NCI-H1694 treated with DMSO at 0.1 percent for 48 hours (cell line): ENCODE measurements at places on chromosomes 12 and 14.

- no peak for DNase-seq
These were observed 75.4 kb downstream of the CCDC92 start for GRCh38 chr12:123897221-123897620.

DNA sequence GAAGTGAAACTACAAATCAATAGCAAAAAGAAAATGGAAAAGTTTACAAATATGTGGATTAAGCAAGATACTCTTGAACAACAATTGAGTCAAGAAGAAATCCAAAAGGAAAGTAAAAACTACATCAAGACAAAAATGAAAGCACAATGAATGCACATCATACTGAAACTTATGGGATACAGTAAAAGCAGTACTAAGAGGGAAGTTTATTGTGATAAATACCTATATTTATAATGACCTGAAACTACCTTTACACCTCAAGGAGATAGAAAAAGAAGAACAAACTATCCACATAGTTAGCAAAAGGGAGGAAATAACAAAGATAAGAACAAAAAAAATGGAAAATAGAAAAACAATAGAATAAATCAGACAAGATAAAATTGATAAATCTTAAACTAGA is 375.0 kb downstream of the TRHDE start:
- DNase-seq, result no peak

DNA sequence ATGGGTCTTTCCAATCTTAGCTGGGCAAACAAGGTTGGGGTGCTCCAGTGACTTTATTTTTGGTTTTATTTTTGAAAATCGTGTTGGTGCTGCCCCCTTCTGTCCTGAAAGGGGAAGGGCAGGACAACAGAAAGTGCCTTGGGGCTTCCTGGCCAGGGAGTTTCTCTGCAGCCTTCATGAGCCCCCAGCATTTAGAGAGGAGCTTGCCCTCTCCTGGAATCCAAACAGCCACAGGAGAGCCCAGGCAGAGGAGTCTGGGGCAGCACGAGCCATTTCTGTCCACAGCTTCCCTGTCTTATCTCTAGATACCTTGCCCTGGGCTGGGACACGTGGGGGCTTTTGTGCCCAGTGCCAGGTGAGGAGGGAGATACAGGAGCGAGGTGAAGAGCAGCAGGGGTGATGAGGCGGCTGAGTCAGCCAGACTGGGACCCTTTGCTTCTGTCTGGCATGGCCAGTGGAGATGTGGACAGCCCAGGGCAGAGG is 4.4 kb upstream of the C1RL start:
- peak; percentile 47 for DNase-seq

DNA sequence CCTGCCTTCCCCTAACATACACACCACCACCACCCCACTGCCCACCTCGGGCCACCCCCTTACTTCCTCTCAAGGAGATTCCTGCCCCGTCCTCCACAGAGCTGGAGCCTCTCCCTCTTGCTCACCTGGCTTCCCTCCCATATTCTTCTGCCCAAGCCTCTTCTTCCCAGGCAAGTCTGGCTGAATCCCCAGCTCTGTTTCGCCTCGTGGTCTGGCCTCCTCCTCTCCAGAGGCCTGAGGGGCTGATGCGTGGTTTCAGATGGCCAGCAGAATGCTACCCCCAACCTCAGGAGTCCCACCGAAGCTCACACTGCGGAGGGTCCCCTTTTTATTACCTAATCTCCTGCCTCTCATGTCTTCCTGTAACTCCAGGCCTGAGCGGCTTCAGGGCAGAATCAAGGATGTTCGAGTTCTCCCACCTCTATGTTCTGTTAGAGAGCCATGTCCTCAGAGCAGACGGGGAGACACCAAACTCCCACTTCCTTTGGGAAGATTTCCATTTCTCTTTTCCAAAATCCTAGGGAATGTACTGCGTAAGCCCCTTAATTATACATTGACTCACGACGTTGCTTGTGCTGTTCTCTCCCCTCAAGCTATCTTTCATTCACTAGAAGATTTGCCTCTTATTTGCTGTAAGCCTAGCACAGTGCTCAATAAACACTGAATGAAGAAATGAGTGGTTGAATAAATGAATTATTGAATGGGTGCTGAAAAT is 33.9 kb upstream of the LTBP2 start:
- DNase-seq, result no peak

DNA sequence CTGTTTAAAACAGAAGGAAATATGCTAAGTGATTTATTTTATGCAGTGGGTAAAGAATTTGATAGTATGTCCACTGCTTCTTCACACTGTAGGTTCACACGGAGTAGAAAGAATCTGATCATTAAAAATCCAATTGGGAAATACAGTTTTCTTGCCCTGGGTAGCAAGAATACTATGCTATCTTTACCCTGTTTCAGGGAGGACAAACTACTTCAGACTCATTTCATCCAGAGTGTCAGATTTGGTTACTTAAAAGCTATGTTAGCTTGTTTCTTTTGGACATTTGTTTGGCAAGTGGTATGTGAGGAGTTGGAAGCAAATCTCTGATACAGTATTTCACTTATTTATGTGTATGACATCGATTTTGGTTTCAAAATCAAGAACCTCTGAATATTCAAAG is 4.3 kb downstream of the FRS2 start:
- no peak for DNase-seq

DNA sequence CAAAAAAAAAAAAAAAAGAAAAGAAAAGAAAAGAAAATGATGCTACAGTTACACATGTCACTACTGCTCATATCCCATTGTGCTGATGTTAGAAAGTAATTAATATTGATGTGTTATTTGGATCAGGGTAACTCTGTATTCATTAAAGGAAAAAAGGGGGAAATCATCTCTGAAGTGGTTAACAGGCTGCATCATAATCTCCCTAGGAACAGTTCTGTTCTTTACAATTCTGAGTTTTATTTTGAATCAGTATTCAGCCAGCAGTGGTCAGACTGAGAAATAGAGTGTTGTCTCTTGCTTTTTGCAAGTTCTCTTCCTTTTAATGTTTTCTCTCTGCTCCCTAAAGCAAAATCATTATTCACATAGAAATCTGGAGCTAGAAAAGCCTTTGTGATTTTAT is 128.6 kb upstream of the CRY1 start:
- DNase-seq, result no peak

DNA sequence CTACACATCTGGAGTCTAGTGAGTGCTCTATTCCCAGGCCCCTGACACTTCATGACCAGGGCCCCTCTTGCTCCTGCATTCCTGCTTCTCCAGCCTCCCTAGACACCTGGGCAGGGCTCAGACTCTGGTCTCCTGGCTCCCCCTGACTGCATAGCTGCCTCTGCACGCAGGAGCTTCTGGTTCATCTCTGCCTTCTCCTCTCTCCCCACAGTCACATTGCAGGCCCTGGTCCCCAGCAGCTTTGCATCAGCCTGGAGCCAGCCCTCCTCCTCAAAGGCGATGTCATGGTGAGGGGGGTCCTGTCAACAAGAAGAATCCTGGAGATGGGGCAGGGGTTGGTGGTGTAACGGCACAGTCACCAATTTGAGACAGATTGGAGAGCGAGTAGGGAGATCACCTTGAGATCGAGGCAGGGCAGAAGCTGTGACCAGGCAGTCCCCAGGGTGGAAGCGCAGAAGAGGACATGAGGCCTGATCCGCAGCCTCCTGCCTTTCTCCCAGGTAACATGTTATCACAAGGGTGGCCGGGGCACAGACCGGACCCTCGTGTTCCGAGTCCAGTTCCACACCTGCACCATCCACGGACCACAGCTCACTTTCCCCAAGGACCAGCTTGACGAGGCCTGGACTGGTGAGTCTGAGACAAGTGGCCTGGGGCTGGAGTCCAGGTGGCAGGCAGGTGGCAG is 8.1 kb downstream of the TNS2 start:
- DNase-seq, result no peak

- DNase-seq, result no peak
These were observed 1.1 kb upstream of the HOXC4 start for GRCh38 chr12:54052438-54053002.

DNA sequence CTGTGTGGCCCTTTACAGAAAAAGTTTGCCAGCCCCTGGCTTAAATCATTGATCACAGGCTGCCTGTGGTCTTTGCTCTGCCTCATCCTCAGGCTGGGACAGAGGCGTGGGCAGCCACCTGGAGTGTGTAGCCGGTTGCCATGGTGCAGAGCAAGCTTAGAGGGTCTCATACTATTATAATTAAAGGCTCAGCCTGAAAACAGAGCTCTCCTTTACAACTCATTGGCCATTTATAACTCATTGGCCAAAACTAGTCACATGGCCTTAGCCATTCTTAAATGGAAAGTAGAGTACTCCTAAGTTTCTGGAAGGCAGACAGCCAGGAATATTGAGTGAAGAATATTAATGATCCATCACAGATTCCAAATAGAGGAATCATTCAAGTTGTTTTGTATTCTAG is 3.0 kb downstream of the HSP90B1 start:
- DNase-seq, result no peak

DNA sequence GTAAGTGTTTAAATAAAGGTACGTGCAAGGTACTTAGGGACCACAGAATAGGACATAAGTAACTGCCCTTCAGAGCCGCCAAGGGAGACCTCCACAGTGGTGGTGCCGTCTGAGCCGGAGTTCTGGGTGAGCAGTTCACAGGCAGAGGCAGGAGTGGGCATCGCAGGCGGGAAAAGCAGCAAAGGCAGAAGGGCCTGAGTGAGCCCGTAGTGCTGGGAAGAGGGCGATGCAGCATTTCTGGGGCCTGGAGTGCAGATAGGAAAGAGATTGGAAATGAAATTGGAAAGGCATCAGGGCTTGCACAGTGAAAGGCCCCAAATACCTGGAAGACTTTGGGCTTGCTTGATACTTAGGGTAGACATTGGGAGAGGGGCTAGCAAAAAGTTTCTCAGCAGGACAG is 32.9 kb downstream of the EVL start:
- DNase-seq, result no peak

DNA sequence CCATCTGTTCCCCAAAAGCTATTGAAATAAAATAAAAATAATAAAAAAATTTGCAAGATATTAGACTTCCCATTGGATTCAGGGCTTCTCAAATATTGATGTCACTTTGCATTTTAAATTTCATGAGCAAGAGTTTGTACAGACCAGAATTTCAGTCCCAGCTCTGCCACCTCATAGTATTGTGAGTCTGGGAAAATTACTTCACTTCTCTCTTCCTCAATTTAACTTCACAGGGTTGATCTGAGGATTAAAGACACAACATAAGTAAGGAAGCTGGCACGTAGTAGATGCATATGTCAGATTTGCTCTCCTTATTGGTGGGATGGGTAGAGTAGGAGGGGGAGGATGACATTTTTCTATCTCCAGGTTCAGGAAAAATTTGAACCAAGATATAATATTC is 32.8 kb downstream of the COX8C start:
- DNase-seq, result no peak
